Stimulated activated CD8-positive, alpha-beta memory T cell treated with anti-CD3 and anti-CD28 coated beads, Interleukin-2, amount 100 ng/mL, for 48 hours (primary cell): ENCODE measurements at places on chromosomes 12 and 14.
A peak's percentile ranks its signal among the peaks of the same experiment; 100 is the strongest.

GRCh38 chr12:124578854-124579253 lies 11.4 kb upstream of the NCOR2 start:
- DNase-seq, result no peak

- DNase-seq, result no peak
Measured at GRCh38 chr12:92362785-92363184, 217.1 kb upstream of the BTG1 start.

GRCh38 chr12:115204957-115205754 lies 521.2 kb upstream of the TBX3 start:
- no peak for DNase-seq

GRCh38 chr12:122870867-122871664 lies 24.9 kb downstream of the VPS37B start:
- no peak for DNase-seq

- DNase-seq, result no peak
Measured at GRCh38 chr14:78018283-78018682, 151.9 kb upstream of the NRXN3 start.

GRCh38 chr14:25150934-25151790 lies 101.2 kb upstream of the STXBP6 start:
- DNase-seq, result no peak

DNA sequence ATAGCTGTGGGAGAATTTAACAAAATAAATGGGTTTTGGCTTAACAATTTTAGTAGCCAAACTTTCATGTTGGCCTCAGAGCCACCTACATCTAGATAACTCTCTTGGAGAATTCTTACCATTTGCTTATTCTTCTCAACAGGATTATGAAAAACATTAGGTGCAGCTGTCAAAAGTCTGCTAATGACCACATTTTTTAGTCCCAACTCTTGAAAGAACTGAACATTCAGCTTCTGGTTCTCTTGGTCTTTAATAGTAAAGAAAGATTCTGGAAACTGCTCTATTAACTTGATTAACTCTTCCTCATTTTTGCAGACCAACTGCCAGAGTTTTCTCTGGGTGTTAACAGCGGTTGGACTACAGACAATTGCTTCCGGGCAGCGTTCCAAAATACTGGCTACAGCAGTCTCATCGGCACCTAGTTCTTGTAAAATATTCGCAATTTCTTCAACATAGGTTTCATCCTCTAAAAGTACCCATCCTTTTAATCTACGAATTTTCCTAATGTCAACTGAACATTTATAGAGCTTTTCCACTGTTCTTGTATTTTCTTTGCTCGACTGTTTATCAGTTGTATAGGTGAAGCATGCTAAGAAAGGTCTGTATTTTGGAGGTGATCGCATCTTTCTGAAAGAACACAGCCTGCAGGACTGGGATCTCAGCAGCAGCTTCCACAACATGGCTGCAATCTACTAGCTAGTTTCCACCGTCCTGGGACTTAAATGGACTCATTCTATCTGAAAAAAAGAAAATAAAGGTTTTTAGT lies 8.7 kb downstream of the MTERF2 start:
- no peak for DNase-seq

DNA sequence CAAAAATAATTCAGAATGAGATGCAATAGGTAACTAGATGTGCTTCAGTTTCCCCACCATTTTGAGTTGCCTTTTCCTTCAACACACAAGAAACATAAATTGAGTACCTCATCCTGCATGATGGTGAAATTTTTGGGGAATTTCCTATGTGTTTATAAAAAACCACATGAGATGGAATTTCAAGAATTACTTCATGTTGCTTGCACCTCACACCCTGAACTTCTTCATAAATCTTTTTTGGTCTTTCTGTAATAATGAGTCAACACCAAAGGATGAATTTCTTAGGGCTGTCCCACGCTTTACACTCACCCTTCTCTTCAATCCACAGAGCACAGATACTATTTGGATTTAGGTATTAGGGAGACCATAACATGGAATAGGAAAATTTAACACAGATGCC lies 22.6 kb upstream of the LUM start:
- DNase-seq, result no peak

- DNase-seq, result peak; percentile 24
Measured at GRCh38 chr12:11719678-11720099, 70.2 kb downstream of the ETV6 start.

GRCh38 chr14:91246051-91246852 lies 1.7 kb upstream of the GPR68 start:
- no peak for DNase-seq

DNA sequence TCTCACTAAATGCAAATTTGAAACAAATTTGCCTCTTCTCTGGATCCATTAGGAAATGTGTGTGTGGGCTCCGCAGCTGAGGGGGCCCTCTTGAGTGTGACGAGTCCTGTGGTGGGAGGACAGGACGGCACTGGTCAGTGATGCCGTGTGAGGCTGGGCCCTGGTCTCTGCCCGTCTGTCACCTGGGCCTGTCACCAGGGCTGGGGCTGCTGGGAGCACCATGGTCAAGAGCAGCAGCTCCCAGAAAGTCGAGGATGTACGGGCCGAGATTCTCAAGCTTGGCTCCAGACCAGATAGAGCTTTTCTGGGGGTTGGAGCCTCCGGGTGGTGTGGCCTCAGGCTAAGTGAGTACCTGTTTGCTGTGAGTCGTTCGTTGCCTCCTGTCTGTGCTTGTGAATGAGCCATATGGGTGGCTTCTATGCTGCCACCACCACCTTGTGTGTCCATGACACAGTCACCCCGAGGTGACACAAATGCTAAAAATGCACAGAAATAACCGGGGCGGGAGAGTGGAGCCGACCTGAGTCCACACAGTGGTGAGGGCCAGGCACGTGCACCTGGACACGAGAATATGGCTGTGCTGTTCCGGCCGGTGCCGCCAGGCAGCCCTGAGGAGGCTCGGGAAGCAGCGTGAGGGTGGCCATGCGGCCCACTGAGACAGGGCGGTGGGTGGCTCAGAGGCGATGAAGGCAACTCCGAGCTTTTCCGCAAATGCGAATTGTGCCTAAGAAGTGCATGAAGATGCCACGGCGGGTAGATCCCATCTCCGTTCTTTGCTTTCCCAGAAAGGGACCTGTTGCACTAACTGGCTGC lies 8.7 kb downstream of the PGAM5 start:
- no peak for DNase-seq

- DNase-seq, result no peak
Measured at GRCh38 chr12:43235721-43236120, 316.3 kb downstream of the ADAMTS20 start.

GRCh38 chr12:1534748-1535147 lies 59.6 kb downstream of the FBXL14 start:
- no peak for DNase-seq

GRCh38 chr12:29743801-29744200 lies 39.9 kb downstream of the TMTC1 start:
- no peak for DNase-seq

DNA sequence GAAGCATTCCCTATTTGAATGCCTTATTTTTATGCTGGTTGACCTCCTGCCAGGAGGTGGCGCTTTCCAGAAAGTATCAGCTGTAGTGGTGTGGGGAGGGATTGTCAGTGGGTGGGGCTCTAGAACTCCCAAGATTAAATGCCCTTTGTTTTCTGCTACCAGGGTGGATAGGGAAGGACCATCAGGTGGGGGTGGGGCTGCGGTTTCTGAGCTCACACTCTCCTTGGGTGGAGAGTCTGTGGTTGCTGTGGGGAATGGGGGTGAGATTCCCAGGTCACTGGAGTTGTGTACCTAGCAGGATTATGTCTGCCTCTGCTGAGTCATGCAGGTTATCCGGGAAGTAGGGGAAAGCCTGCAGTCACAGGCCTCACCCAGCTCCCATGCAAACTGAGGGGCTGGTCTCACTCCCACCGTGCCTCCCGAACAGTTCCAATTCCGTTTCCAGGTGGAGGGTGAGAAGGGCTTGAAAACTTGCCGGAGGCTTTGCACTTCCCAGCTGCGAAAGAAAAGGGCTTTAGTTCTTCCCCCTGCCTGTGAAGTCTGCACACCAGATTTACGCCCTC lies 68.3 kb downstream of the ALG10B start:
- DNase-seq, result no peak

- no peak for DNase-seq
Measured at GRCh38 chr12:44848703-44849085, 27.4 kb downstream of the NELL2 start.

GRCh38 chr12:92288561-92288960 lies 142.9 kb upstream of the BTG1 start:
- DNase-seq, result no peak

DNA sequence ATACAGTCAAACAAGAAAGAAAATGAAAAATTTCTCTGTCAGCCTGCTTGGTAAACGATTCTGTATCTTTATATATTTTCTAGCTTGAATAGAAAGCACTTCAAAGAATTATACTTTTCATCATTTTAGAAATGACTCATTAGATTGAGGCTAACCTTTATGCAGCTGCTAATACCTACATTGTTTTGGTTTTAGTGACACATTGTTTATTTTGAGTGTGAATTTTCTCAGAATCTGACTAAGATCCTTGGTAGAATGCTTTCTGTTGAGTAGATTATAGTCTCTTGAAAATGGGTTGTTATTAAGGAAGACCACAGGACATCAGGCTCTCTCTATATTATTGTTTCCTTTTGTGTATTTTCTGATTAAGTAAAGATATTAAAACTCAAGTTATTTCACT lies at the start of gene PMCH:
Gene PMCH, minus strand, starts transcription at position 45 of the 400 bp plus-strand sequence. CDS start 63 bp downstream, outside the sequence.
- no peak for DNase-seq

GRCh38 chr12:45518291-45519235 lies 210.9 kb upstream of the ARID2 start:
- DNase-seq, result no peak

DNA sequence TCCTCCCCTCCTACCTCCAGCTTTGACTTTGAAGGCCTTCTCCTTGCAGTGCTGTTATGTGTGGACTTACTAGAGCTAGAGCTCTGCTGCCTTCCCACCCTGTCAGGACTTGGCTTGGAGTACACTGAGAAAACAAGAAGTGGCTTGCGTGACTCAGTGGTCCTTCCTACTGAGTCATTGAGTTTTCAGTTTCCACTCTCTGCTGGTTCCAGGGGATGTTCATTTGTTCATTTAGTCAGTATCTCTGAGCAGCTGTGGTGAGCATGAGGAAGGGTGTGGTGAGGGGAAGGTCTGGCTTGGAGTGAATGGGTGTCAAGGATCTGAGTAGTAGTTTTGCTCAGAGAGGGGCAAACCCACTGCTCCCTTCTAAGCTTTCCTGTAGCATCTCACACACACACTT lies 17.2 kb upstream of the ELK3 start:
- peak; percentile 44 for DNase-seq

GRCh38 chr12:92769124-92769901 lies 66.5 kb downstream of the PLEKHG7 start:
- no peak for DNase-seq

DNA sequence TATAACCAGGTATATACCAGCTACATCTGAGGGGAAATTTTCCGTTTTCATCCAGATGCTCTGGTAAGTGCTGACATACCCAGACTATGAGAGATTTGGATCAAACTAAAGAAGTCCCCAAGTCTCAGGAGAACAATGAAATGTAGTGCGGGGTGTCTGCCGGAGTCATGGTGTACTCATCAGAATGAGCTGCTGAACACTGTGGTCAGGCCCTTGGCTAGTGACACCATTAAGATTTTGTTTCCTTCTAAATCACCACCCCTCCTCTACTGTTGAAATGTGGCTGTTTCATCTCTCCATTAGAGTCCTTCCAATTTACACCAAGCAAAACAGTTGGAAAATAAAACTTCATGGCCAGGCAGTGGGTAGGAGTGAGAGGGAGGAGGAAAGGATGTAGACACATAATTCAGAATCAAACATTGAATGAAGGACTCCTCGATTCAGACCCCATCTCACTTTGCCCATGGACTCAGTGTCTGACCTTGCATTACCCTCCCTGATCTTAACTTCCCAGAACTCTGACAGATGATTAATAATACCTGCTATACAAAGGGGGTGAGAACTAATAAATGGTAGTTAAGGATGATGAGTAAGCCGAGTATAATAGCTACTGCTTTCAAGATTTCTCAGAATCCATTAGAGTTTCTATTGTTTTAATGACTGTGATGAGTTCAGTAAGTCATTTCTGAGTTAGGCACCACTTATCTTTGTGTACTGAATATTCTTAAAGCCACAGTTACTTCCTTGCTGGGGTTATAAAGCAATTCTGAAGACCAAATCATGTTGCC lies 127.4 kb downstream of the CRADD start:
- DNase-seq, result no peak

DNA sequence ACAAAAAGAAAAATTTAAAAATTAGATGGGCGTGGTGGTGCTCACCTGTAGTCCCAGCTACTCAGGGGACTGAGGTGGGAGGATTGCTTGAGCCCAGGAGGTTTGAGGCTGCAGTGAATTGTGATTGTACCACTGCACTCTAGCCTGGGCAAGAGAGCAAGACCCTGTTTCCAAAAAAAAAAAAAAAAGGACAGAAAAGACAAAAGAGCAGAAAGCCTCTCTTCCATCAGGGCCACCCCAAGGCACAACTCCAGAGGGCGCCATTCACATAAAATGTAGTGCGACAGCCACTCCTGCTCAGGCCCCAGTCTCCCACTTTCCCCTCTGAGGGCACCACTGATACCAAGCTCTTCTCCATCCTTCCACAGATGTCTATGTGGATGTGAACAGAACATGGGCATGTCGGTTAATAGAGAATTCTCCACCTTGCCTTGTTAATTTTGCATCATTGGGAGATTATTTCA lies 41.8 kb downstream of the DGLUCY start:
- no peak for DNase-seq

GRCh38 chr14:37195327-37195726 lies 2.4 kb upstream of the MIPOL1 start:
- no peak for DNase-seq

GRCh38 chr14:65007202-65007601 lies 20.5 kb downstream of the FNTB start:
- DNase-seq, result no peak

- DNase-seq, result no peak
Measured at GRCh38 chr12:52568111-52568510, 5.5 kb downstream of the KRT74 start.

DNA sequence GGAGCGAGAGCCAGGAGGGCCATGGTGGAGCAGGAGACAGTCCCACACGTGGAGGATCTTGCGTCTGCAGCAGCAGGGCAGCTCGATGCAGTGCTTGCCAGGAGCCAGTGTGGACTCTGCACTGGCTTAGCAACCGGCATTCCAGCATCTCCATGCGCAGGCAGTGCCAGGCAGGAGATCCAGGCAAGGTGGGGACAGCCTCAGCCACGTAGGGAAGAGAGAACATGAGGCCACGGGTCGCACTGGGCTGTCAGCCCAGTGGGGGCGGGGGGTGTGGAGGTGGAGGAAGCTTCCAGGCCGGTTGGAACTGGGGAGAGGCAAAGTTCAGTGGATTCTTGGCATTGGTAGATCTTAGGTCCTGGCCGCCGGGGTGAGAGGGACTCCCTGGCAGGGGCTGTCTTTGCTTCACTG lies 121.0 kb upstream of the EVL start:
- no peak for DNase-seq

DNA sequence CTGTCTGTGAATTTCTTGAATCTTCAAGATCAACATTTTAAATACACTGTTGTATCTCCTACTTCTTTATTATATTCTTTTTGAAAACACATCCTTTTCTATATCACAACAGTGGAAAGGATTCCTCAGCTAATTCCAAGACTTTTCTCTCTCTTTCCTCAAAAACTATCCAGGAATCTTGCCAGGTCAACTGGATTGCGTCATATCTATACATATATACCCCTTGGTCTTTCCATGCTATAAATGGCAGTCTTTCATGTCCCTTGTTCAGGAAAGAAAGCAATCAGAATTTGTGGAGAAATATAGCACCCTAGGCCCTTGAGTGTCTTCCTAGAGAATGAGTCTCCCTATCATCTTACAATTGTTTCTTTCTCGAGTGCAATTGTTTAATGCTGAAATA lies 149.0 kb downstream of the KCNA5 start:
- DNase-seq, result no peak
